Activated naive CD4-positive, alpha-beta T cell treated with anti-CD3 and anti-CD28 coated beads, Interleukin-2, amount 10 ng/mL, durations not matched to agents 5 hours and 36 hours (primary cell): ENCODE measurements at places on chromosomes 12 and 14. TPM values are rescaled to one million over a fixed set of nuclear protein-coding genes. Genes with fewer than 3 reads are reported as not detected.

Gene MIP
- total RNA-seq = not detected

Gene FAM90A1
- 0.08 TPM for total RNA-seq

Gene ZBTB39
- 8.6 TPM for total RNA-seq

Gene EIF2S3B
- total RNA-seq = 1.5 TPM

Gene LHX5
- total RNA-seq = not detected

Gene ANKS1B
- total RNA-seq = not detected

Gene MMP14
- total RNA-seq = 2.0 TPM

Gene ANO6
- total RNA-seq = 24.9 TPM

Gene AQP2
- total RNA-seq = not detected

Gene KLHL33
- 0.19 TPM for total RNA-seq

Gene THAP2
- total RNA-seq = 6.2 TPM

Gene GPR137C
- total RNA-seq = 0.67 TPM

Gene PMCH
- total RNA-seq = not detected

Gene GPR68
- 23.9 TPM for total RNA-seq

Gene ART4
- not detected for total RNA-seq

Gene PAX9
- not detected for total RNA-seq

Gene IRF9
- 232 TPM for total RNA-seq

Gene CTDSP2
- 159 TPM for total RNA-seq

Gene GPRC5D
- total RNA-seq = 0.99 TPM

Gene PXMP2
- total RNA-seq = 33.2 TPM

Gene KRT5
- total RNA-seq = not detected

Gene KCNC2
- total RNA-seq = not detected

Gene NKX2-8
- not detected for total RNA-seq

Gene TAS2R7
- not detected for total RNA-seq

Gene SNX6
- total RNA-seq = 77.7 TPM

Gene GLI1
- 0.88 TPM for total RNA-seq

Gene PPP1R1A
- not detected for total RNA-seq

Gene PRR4
- 1.5 TPM for total RNA-seq

Gene TAS2R42
- not detected for total RNA-seq

Gene SLC48A1
- total RNA-seq = 15.0 TPM

Gene DAO
- not detected for total RNA-seq

Gene TC2N
- 207 TPM for total RNA-seq

Gene ACSM4
- total RNA-seq = not detected

Gene USP30
- total RNA-seq = 9.7 TPM

Gene BRF1
- total RNA-seq = 40.5 TPM

Gene SSTR1
- total RNA-seq = not detected

Gene ANO4
- total RNA-seq = not detected

Gene DPPA3
- not detected for total RNA-seq

Gene KRT72
- 5.4 TPM for total RNA-seq

Gene SERPINA5
- total RNA-seq = not detected

Gene LUM
- total RNA-seq = not detected
